ENCODE measurements at places on chromosomes 13 and 19.

- DNase-seq, result no peak
Measured at GRCh38 chr13:46339035-46339666, 47.9 kb downstream of the RUBCNL start.

GRCh38 chr13:113816946-113817859 lies 46.7 kb downstream of the GAS6 start:
- DNase-seq, result peak; percentile 77

DNA sequence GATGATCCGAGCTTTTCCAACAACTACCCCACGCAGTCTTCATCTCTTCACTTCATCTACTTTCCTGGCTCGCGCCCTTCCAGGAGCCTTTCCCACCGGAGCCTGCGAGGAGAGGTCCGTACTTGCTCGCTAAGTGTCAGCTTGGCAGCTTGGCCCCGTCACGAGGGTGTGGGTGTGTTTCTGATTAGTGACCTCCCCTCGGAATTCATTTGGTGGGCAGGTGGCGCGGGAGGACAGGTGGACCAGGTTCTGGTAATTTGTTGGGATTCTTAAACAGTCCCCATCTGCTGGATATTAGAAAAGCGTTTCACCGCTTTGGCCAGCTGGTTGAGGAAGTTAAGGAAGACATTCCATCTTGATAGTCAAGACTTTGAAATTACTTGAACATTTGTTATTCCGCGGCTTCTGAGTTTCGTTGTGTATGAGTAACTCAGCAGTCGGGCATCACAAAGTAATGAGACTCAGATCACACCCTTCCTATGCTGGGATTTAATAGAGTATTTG lies 515 bp downstream of the UFM1 start:
- DNase-seq, result peak; percentile 77

DNA sequence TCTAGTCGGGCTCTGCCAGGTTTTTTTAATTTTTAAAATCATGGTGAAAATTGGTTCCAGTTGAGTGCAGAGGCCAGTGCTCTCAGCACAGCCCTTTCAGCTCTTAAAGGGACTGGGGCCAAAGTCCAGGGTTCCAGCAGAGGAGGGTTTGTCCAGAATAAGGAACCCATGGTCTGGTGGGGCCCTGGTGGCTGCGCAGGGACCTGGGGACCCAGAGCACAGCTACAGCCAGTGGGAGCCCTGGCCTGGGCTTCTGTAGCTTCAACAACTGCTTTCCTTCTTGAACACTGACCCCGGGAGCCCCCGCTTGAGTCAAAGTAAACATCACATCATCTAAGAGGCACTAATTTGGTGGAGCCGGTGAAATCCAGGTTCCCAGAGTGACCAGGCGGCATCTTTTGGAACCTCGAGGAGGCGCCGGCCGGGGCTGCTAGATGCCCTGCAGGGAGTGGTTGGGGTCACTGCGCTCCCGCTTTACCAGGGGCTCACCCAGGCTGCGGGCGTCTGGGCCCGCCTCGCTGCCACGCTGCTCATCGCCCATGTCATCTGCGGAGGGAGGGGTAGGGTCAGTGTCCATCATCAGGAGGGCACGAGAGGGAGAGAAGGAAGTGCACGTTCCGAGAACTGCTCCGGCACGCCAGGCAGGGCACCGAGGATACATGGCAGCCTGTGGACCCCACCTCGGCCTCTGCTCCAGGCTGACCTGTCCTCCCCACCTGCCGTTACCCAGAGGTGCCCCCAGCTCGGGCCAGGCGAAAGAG lies 16.6 kb upstream of the RANBP3 start:
- DNase-seq, result no peak

- no peak for DNase-seq
Measured at GRCh38 chr13:95382916-95383315, 81.7 kb upstream of the ABCC4 start.

All from left forelimb (tissue), 1 donor.